Activated CD4-positive, alpha-beta T cell treated with anti-CD3 and anti-CD28 coated beads, Interleukin-10, Interleukin-2, amounts not matched to agents 100 ng/mL and 50 ng/mL, durations not matched to agents 16 hours and 8 hours (primary cell): ENCODE measurements at places on chromosomes 6 and 20.

DNA sequence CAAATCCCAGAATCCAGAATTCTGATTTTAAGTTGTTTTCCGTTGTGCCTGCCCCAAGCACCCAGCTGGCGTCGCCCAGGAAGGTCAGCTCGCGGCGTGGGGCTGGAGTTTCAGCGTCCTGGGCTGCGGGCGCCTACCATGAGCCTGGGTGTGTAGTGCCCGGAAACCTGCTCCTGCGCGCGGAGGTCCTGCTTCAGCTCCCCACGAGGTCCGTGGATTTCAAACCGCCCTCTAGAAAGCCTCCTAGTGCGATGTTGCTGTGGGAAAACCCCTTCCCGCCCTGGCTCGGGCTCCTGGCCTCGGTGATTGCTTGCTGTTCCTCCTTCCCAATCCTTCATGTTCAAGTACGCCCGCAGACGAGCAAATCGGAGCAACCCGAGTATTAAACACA is 51.3 kb upstream of the NRN1 start:
- DNase-seq = no peak

GRCh38 chr20:50244352-50245149 is 53.9 kb downstream of the CEBPB start:
- no peak for DNase-seq

- DNase-seq = no peak
Observed at GRCh38 chr6:108568551-108569305, 8.0 kb downstream of the FOXO3 start.

GRCh38 chr6:162234631-162235030 is 492.9 kb downstream of the PRKN start:
- no peak for DNase-seq

- DNase-seq = no peak
Observed at GRCh38 chr6:78999737-79000136, 78.3 kb downstream of the PHIP start.

DNA sequence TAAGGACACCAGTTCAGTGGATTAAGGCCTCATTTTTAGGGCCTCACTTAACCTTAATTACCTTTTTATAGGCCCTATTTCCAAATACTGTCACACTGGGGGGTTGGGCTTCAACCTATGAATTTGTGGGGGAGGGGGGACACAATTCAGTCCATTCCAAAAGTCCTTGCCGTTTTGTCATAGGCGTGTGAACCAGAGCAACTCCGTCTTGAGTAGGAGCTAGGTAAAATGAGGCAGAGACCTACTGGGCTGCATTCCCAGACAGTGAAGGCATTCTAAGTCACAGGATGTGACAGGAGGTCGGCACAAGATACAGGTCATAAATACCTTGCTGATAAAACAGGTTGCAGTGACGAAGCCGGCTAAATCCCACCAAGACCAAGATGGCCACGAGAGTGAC is 113.5 kb upstream of the SNX9 start:
- no peak for DNase-seq

- no peak for DNase-seq
Observed at GRCh38 chr6:142152746-142153145, 5.7 kb downstream of the VTA1 start.

- no peak for DNase-seq
Observed at GRCh38 chr6:30074331-30075093, 1.1 kb downstream of the RNF39 start.

DNA sequence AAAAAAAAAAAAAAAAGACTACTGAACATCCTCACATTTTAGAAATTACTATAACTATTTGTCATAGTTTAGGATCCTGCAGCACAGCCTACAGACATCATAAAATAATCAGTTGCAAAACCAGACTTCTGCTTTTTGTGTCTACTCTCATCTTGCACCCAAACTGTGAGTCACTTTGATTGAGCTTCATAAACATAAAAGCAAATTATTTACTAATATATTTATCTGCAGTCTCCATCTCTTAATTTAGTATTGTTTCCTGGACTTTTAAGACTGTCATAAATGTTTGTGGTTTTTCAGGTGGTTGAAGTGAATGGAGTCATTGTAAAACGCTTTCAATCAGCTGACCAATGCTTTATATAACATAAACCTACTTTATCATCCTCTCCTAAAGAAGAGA is 14.8 kb upstream of the CALHM6 start:
- DNase-seq = no peak

GRCh38 chr6:151702851-151703658 is 104.4 kb upstream of the ESR1 start:
- DNase-seq = peak; percentile 85

DNA sequence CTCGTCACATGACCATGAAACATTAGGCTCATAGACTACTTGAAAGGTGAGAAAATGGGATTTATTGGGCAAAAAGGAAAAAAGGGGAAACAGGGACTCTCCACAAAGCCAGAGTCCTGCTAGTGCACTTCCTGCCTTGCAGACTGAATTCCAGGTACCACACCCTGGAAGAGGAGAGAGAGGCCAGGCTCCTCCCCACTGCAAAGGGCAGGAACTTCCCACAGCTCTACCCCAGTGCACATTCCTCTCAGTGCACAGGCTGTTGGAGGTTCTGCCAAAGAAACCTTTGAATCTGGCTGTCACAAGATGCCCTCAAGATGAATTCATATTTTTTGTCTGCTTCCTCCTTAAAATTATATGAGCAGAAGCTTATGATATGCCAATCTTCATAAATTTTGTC is 920.4 kb upstream of the GJE1 start:
- DNase-seq = no peak

GRCh38 chr6:20467437-20467836 is 65.8 kb downstream of the E2F3 start:
- peak; percentile 50 for DNase-seq

GRCh38 chr20:36585410-36586125 is 12.2 kb downstream of the TGIF2 start:
- DNase-seq = no peak

GRCh38 chr6:149913085-149913484 is 9.8 kb downstream of the RAET1G start:
- DNase-seq = no peak

- no peak for DNase-seq
Observed at GRCh38 chr6:66735106-66735890, 1028.3 kb upstream of the EYS start.

DNA sequence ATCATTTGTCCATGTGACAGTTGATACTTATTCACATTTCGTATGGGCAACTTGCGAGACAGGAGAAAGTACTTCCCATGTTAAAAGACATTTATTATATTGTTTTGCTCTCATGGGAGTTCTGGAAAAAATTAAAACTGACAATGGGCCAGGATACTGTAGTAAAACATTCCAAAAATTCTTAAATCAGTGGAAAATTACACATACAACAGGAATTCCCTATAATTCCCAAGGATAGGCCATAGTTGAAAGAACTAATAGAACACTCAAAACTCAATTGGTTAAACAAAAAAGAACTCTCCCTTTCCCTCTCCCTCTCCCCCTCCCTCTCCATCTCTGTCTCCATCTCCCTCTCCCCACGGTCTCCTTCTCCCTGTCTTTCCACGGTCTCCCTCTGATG is 19.4 kb upstream of the EIF2S2 start:
- no peak for DNase-seq

GRCh38 chr20:44886266-44886651 is 754 bp downstream of the YWHAB start:
- no peak for DNase-seq

- peak; percentile 69 for DNase-seq
Observed at GRCh38 chr20:33933469-33933909, 60.2 kb upstream of the RALY start.

GRCh38 chr6:3318821-3319540 is 60.2 kb downstream of the PSMG4 start:
- DNase-seq = no peak

- no peak for DNase-seq
Observed at GRCh38 chr6:116568111-116568510, 3.2 kb upstream of the RWDD1 start.

DNA sequence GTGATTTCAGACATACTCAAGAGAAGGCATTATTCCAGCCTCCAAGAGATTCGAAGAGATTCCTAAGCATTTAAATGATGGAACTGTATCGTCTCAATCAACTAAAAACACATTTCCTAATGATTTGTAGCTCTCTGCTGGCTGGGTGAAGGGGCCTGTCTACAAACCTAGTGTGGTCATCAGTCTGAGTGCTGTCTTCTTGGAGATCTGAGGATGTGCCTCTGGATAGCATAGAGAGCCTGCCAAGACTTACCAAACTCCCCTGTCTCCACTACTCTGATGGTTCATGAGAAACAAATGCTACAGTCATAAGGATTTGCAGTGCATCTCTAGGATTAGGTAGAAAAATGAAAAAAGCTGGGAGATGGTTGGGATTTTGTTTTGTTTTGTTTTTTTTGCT is 176.9 kb upstream of the CITED2 start:
- DNase-seq = no peak

- no peak for DNase-seq
Observed at GRCh38 chr6:142950291-142950690, 5.3 kb upstream of the HIVEP2 start.

- DNase-seq = no peak
Observed at GRCh38 chr20:50750145-50750671, 18.8 kb downstream of the PARD6B start.

DNA sequence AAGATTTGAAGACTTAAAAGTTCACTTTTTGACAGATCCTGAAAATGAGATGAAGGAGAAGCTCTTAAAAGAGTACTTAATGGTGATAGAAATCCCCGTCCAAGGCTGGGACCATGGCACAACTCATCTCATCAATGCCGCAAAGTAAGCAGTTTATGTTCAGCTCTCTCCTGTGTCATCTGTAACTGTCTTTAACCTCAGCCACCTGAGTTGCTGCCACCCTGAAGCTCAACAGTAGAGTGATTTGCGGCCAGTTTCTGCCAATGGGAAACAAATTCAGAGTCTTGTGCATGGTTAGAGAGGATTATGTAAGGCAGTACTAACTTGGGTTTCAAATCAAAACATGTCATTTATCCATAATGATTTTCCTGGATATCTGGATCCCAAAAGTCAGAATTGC is 10.1 kb downstream of the TNFAIP3 start:
- DNase-seq = no peak

- DNase-seq = no peak
Observed at GRCh38 chr6:34357937-34358336, 34.5 kb downstream of the NUDT3 start.

- DNase-seq = no peak
Observed at GRCh38 chr6:29131691-29132090, 23.8 kb downstream of the OR2J3 start.

DNA sequence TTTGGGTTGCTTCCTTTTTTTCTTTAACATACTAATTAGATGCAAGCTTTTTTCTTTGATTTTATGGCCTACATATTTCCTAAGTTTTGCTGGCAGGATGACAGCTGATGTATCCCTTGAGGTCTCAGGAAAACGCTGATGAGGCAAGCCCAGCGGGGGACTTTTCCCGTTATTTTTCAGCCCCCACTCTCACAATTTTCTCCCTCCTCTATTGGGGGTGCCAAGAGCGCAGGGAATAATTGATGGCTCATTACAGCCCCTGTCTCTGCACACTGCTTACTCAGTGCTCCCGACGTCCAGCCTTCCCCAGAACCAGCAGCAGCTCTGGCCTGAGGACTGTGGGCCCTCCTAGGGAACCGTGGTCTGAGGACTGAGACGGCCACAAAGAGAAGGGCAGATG is 38.6 kb upstream of the VSTM2L start:
- DNase-seq = no peak

DNA sequence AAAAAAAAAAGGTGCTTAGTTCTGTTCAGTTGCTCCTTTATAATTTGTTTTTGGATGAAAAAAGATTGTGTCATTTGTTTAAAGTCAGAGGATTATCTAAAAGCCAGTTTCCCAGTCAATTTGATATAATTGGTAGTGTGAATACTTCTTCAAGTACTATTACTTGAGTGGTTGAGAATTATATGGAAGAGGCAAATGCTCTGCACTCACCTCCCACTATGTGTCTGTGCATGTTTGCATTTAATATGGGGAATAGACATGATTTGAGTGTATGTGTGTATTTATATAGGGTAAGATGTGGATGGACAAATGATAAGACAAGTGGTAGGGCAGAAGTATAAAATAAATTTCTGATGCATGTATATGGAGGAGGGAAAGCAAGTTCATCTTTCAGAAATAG is 15.8 kb downstream of the GJA1 start:
- DNase-seq = no peak

DNA sequence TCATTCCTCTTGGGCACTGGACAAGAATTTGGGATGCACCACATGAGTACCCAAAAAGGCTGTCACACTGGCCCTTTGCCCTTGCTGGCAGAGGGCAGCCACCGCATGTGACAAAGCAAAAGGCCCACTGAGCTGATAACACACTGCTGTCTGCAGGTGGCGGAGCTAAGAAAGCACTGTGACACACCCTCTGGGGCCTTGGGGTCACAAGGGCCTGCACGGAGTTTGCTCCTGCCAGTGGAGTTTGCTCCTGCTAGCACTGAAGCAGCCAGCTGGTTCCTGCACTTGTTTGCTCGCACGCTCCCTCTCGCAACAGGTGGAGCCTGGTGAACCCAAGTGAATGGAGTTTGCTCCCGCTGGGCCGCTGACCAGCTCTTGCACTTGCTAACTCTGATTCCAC is 132.6 kb downstream of the LCA5 start:
- DNase-seq = no peak

DNA sequence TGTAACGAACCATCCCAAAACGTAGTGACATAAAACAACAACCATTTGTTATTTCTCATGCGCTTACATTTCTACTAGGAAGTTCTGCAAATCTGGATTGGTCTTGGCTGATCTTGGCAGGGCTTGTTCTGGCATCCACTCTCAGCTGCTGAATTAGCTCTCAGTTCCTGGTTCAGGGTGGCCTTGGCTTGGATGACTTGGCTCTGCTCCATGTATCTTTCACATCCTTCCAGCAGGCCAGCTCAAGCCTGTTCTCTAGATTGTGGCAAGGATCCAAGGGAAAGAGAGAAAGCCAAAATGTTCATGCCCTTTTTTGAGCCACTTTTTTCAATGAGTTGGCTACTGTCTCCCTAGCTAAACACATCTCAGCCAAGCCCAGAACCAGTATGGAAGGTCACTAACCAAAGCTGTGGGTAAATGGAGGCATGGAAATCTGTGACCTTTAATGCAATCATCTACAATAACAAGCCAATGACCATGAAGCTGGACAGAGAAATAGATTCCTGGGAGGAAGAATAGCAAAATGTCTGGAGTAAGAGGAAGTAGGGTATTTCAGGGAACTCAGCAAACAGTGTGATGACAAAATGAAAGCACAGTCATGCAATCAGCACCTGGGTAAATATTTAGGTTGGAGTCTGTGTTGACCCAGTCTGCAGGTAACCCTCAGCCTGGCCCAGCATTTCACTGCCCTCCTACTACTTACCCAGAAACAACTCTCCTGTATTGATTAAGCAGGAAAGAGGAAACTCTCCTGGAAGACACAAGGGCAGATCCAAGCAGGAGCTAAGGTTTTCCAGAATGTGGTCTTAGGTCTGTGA is 32.7 kb upstream of the SNAP25 start:
- DNase-seq = no peak
